ENCODE measurements at places on chromosomes 12 and 14.

DNA sequence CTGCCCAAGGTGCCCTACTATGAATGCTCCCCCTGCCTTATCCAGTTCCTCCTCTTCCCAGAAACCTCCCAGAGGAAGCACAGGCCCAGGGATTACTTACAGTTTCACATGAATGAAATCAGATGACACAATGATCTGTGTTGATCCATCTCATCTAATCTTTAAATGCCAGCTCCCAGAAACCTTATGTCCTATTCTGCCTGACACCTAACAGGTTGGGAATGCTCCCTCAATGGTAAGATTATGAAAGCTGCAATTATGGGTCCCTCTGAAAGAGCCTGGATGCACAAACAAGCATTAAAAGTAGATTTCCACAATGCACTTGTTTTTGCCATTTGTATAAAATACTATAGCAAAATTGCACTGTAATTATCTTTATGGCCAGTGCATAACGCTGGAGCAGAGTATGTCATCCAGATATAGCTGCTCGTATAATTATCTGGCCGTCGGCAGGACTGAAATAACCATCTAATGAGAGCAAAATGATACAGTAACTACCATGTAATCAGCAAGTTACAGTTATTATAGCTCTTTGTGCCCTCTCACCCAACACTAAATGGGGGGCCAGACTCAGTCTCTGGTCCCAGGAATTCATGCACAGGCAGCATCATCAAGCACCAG, 4.4 kb upstream of the ZBTB39 start:
- no peak for DNase-seq

- DNase-seq = peak; percentile 65
Observed at GRCh38 chr14:55446833-55447232, 6.4 kb upstream of the TBPL2 start.

GRCh38 chr14:57737598-57737997, 128.3 kb downstream of the SLC35F4 start:
- no peak for DNase-seq

GRCh38 chr14:97850886-97851285, 1053.7 kb downstream of the VRK1 start:
- DNase-seq = no peak

GRCh38 chr14:63055631-63056030, 10.4 kb upstream of the KCNH5 start:
- no peak for DNase-seq

DNA sequence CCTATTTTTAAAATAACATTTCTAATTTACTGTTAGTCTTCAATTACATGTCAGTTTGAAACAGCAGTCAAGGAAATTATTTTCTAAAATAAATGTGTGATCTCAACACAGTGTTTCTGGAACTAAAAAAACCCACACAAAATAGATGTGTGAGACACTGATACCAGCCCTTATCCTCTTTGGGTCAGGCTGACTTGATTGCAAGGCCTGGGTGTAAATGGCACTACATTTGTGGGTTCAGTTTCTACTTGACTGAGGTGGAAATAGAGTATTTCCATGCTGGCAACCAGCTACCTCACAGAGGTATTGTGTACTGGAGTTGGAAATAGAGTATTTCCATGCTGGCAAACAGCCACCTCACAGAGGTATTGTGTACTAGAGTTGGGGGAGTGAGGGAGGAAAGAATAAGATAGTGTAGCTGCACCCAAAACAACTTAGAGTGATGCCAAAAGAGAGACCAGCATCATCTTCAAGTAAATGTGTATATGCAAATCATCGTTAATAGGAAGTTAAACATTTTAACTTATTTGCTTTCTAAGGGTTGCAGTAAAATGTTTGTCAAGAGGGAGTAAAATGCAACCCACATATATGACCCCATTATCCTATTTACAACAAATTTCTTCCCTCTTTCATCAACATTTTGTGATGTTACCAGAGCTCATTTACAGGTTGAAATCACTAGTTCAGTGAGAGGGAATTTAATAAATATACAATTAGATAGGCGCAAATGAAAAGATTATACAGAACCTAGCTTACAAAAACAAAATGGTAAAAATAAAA, 10.7 kb upstream of the LYZ start:
- no peak for DNase-seq

- DNase-seq = no peak
Observed at GRCh38 chr14:79551523-79551922, 659.8 kb downstream of the DIO2 start.

DNA sequence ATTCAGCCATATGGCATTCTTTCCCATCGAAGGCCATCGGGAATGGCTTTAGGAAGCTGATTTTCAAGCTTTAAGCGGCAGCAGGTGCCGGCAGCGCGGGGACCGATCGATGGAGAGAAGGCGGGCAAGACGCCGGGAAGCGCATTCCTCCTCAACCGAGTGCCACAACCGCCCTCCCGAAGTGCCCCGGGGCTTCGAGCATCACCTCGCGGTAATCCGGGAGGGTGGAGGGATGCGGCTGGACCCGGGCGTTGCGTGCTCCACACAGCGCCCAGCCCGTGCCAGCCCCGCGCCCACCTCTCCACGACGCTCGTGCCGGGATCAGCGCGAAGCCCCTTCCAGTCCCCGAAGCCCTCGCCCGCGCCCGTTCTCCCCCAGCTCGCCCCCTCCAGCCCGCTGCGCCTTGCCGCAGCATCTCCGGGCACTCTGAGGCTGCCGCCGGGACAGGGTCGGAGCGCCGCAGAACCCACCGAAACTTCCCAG, 3.2 kb downstream of the USP44 start:
- no peak for DNase-seq

DNA sequence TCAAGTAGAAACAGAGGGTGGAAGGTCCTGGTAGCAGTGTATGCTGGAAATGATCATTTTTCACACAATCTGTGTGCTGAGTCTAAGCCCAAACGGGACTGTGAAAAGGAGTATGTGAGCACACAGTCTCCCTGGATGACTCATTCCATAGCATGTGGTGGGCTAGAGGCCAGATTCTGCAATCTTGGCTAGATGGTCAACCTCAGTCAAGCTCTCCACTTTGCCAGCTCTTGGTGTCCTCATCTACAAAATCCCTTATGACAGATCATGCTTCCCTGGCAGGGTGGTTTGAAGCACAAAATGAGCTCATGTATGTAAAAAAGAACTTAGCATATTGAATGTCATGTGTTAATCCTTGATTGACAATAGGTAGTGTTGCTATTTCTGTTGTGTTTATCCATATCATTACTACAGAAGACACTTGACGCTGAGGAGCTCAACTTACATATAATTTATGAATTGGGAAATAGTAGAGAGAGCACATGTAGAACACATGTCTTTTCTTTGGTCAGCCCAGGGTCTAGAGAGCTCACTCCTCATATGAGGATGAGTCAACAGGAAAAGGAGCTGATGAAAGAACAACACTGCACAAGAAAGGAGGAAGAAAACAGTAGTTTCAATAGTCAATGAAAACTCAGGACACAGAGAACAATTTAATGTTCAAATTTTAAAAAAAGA, 517.5 kb downstream of the BCL11B start:
- DNase-seq = peak; percentile 25

- no peak for DNase-seq
Observed at GRCh38 chr12:17478908-17479673, 610.9 kb downstream of the RERGL start.

DNA sequence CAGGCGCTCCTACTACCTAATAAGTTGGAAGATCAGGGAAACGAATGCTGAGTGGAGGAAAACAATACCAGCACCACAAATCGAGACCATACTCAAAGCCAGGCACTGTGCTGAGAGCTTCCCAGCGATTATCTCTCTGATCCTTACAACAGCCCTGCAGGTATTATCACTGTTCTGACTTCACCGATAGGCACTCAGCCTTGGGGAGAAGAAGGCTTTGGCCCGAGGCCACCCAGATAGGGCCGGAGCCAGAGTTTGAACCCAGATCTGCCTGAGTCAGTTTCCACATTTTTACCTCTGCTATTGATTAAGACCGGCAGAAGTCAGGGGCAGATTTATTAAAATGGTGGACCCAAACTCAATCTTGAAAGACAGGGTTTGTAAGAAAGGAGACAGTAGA, 4.9 kb downstream of the SVOP start:
- DNase-seq = no peak

DNA sequence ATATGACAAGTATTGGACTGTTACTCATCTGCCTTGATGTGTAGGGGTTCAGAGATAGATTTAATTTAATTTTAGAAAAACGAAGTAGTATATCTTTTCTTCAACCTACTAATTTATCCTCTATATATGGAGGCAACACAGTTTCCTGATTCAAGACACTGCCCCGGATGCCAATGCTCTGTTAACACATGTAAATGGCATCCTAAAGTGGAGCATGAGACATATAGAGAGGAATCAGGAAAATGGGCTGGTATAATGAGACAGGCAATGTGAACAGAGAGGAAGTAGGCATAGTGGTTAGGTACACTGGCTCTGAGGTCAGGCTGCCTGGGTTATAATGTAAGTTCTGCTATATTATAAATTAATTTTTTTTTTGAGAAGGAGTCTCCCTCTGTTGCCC, 85.6 kb downstream of the OTOGL start:
- no peak for DNase-seq

DNA sequence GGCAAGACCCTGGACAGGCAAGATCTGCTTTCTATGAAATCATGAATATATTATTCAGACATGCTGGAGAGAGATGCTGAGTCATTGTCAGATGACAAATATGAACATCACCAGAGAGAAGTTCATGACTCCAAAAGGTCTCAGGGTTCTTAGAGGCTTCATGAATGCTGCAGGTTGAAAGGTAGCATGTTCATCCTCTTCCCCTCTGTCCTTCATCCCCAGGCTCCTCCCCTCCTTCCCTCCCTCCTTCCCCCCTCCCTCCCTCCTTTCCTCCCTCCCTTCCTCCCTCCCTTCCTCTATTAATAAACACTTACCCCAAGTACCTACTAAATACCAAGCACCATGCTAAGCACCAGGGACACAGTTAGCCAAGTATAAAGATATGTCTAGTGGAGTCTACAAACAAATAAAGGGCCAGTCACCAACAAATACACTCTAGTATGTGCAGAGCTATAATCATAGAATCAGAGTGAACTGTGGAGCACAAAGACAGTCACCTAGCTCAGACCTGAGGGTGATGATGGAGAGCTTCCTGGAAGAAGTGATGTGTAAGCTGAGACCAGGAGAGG, 46.2 kb downstream of the RPH3A start:
- DNase-seq = peak; percentile 66

DNA sequence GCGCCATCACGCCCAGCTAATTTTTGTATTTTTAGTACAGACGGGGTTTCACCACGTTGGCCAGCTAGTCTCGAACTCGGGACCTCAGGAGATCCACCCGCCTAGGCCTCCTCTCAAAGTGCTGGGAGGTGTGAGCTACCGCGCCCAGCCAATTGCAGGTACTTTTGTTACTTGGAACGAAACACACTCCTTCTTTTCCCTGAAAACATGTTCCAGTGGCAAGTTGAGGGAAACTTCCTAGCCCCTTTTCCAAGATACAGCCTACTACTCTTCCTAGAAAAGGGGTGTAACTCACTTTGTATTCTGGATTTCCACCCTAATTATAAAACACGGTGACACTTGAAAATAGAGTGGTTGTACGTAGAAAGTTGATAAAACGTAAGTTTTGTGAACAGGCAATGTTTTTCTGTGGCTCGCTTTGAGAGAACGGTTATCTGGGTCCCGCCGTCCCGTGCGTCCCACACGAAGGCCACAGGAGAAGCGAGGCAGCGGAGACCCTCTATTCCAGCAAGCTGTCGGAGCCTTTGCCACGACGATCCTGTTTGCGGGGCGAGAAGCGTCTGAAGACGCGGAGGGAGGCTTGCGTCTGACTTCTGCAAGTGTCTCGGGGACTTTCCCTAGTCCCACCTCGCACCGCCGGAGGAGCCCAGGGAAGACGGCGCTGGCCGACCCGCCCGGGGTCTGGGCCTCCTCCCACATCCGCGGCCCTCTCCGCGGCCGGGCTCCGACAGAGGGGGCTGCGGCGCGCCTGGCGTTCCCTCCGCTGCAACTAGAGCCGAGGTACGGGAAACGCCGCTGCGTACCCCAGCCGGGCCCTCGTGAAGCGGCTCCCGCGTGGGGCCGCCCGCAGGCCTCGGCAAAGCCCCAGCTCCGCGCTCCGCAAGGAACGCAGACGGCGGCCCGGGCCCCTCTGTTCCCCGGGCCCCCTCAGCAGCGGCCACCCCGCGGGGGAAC, 745 bp downstream of the CDCA4 start:
- DNase-seq = no peak

- DNase-seq = peak; percentile 62
Observed at GRCh38 chr12:101021911-101022388, 188.1 kb downstream of the SLC5A8 start.
